SW480 (cell line): ENCODE measurements at places on chromosomes 2 and 18.

- DNase-seq = no peak
Measured at GRCh38 chr18:12428923-12429322, 21.2 kb downstream of the PRELID3A start.

DNA sequence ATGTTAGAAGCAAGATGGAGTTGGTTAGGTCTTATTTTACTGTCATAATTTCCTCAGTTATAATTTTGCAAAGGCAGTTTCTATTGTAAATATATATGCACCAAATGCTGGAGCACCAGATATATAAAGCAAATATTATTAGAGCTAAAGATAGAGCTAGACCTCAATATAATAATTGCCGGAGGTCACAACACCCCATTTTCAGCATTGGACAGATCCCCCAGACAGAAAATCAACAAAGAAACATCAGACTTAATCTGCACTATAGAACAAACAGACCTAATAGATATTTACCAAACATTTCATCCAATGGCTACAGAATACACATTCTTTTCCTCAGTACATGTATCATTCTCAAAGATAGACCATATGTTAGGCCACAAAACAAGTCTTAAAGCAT, 115.2 kb downstream of the CABYR start:
- DNase-seq = no peak

DNA sequence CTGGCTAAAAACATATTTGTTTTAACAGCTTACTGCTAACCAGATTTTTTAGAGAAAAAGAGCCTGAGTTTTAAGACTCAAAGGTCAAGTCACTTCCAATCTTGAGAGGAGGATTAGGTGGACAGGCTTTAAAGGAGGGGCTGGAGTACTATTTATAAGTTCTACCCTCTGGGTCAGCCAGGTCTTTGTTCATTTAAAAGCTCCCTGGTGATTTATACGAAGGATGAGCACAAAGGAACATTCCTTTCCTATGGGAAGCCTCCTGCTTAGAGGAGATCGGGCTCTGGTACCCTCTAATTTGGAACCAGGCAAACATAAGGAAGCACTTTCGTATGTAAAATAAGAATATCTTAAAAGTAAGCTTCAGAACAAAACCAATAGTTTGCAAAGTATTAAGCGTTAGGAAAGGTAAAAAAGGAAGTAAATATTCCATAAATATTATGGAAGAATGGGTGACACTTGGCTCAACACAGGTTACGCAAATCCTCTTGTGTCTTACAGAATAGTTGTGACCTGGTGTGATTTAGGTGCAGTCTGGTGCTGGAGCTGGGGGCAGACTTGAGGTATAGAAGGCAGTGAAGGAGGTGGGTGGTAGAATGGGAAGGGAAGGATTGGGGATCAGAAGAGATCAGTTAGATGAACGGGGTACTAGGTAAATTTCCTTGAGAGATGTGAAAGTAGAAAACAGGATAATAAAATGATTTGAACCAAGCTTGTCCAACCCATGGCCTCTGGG, 35.6 kb downstream of the PDE6D start:
- no peak for DNase-seq

GRCh38 chr2:241613017-241613780, 23.8 kb downstream of the THAP4 start:
- no peak for DNase-seq

DNA sequence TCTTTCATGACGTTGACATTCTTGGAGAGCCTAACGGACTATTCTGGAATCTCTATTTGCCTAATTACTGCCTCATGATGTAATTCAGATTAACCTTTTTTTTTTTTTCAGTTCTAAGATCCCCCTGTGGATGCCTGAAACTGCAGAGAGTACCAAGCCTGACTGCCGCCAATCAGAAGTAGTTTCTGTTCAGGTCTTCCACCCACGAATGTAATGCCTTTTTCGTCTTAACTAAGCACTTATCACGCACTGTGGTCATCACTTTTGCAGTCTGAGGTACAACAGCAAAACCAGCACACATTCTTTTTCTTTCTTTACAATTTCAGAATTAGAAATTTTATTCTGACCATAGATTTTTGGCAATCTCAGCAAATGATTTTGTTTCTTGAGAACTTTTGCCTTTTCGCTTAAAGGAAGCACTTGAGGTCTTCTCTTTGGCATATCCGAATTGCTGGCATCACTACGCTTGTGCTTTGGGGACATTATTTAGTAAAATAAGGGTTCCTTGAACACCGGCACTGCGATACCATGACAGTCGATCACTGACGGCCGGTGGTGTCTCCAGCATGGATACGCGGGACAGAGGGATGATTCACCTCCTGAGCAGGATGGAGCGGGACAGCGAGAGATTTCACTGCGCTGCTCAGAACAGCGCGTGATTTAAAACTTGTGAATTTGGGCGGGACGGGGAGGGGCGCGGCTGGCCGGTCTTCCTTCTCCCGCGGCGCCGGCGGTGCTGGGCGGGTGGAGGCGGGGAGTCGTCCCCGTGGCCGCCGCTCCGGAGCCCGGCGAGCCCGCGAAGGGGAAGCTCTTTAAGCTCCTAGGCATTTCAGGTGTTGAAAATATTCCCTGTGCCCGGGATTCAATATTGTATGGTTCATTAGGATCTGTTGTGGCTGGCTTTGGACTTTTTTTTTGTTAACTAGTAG, 32.0 kb upstream of the GPR55 start:
- DNase-seq = peak; percentile 72

GRCh38 chr18:76493213-76494161, 1.6 kb downstream of the ZNF516 start:
- no peak for DNase-seq

DNA sequence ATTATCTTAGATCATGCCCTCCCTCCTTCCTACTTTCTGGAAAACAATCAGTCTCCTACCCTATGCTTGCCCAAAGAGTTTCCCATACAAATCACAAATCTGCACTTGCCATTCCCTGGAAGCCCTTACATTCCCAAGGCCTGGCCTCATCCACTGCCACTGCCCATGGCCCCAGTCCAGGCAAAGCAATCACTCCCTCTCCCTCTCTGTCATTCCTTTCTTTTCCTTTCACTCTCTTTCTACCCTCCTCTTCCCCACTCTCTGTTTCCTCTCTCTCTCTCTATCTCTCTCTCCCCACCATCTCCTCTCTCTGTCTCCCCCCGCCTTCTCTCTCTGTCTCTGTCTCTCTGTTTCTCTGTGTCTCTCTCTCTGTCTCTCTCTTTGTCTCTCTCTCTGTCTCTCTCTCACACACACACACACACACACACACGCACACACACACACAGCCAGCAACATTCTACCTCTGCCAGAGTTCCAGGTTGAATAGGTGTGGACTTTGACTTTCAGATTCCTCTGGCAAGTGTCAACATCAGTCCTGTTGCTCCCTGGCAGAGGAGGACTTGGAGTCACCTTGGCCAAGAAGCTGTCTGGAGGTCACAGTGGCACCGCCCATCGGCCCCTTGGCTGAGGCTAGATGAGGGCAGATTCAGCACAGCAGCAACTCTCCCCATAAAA, 43.7 kb upstream of the NAT8 start:
- no peak for DNase-seq

GRCh38 chr2:217436386-217436785, 566.4 kb downstream of the TNS1 start:
- DNase-seq = no peak

DNA sequence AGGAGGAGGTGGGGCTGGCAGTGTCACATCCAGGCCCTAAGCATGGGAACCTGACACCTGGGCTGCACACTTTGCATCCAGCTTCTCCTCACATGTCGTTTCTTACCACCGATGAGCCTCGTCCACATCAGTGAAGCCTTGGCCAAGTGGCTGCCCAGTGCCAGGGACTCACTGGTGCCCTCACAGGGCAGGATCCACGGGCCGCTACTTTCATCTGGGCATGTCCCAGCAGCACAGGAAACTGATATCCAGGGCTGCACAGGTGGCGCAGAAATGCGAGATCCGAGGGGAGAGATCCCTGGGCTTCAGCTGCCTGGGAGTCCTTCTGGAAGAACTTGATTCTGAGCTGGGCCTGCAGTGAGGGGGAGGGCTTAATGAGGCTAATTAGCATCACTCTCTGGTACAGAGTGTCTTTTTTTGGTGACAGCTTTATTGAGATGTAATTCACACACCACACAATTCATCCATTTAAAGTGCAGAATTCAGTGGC, 291.6 kb upstream of the HDAC4 start:
- no peak for DNase-seq

DNA sequence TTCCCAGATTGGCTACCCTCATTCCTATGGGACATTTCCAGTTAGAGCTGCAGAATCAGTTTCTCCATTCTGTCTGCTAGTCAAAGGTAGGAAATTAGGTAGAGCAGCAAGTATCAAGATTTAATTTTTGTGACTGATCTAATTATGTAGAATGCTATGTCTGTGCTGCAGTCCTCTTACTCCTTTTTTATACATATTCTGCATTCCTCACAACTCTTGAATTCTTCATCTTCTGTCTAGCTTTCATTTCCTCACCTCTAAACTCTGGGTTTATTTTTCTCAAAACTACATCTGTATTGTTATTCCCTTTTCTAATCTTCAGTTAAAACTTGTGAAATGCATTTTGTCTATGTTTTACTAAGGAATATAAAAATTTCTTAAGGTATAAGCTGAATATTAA, 8.6 kb downstream of the SGO2 start:
- no peak for DNase-seq

GRCh38 chr2:41963661-41964525, 83.9 kb upstream of the PKDCC start:
- peak; percentile 7 for DNase-seq

- DNase-seq = no peak
Measured at GRCh38 chr18:80234398-80234797, 12.9 kb downstream of the PARD6G start.

DNA sequence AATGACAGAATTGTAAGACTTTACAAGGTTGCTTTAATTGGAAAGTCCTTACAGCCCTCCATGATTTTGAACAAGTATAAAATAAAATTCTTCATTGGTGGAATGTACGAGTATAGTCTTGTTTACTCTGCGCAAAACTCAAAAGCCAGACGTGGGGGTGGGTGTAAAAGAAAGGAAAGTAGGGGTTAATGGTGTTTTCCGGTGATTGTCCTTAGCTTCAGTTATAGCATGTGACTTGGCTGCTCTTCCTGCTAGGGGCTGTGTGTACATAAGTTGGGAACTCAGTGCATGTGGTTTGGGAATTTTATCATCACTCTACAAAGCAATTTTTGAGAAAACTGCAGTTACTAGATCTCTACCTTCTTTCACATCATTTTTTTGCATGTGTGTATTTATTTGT, 82.4 kb upstream of the CAVIN2 start:
- no peak for DNase-seq

DNA sequence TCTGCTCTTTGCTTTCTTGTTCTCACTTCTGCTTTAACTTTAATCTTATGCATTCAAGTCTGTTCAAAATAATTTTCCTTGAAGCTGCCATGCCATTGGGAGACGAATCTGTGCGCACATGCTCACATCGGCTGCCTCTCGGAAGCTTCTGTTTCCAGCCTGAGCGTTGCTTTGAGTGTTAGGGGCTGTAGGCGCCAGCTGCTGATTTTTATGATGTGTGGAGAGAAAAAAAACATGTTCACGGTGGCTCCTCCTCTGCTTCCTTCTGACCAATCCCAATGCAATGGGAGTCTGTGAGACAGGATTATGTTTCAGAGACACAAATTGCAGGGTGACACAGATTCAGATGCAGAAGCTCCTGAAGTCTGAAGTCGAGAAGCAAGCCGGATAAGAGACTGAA, at the start of gene MC4R:
Gene MC4R, minus strand, starts transcription at position 180 of the 400 bp plus-strand sequence. CDS start 426 bp downstream, outside the sequence.
- peak; percentile 66 for DNase-seq

GRCh38 chr2:73999881-74000597, 15.3 kb downstream of the TET3 start:
- no peak for DNase-seq

DNA sequence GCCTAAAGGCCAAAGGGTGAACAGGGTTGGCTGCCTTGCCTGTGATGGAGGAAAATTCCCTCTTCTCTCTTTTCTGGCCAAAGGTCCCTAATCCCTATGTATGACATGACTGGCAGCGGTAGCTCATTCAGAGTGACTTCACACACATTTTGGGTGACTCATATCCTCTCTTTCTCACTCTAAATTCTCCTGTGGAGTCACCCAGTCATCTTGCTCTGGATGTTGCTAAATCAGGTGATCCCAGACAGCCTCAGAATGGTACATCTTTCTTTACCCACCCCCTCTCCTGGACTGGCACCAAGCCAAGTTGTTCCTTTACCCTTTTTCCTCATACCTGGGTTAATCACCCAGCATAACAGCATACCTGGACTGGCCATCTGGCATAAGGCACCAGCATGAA, 77.2 kb downstream of the NEURL3 start:
- peak; percentile 97 for DNase-seq

GRCh38 chr2:106094131-106094841, 99.8 kb downstream of the UXS1 start:
- no peak for DNase-seq

DNA sequence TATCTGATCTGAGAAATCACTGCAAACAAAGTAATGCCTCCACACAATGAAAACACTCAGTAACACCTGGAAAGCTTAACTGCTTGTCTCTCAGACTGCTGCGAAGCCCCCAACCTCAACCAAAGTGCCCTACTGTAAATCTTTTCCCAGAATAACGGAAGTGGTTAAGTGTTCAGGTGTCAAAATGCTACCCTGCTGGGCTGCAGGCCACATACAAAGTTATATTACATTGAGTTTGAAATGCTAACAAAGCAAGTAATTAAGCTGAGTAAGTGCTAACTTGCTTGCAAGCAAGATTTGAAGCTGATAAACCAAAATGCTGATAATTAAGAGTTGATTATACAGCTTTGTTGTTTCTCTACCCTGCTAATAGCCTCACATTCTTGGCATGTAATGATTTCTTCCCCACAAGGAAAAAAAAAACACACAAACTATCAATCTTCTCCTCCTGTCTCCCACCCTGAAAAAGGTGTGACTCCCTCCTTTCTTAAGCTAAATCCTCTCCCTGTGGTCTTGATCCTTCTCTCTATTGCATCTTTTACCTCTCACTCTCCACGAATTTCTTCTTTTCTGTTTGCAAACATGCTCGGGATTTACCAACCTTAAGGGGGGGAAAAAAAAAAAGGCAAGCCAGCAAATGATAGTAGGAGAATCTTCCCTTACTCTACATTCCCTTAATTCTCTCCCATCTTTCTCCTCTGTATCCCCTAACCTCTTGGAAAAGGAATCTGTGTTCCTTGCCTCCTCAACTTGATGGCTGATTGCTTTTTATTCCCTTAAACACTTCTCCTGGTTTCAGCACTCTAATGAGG, 266.8 kb upstream of the SIX3 start:
- DNase-seq = no peak

DNA sequence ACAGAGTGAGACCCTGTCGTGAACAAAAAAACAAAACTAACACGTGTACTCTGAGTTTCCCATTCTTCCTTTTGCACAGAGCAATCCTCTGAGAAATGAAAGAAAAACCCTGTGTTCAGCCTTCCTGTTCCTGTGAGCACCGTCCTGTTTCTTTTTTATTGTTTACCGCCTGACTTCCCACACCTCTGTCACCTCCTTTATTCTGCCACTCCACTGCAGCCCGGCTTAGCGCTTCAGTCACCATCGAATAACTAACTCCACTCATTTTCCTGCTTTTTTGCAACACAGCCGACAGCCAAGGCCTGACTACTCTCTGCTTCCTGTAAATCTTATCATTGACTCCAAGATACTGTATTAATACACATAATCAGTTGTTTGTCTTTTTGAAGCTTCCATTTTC, 40.9 kb downstream of the TGOLN2 start:
- DNase-seq = no peak
